WTC11 (cell line): ENCODE measurements at places on chromosomes 16 and 17.

- no peak for DNase-seq
Measured at GRCh38 chr16:22901563-22901962, 87.6 kb downstream of the HS3ST2 start.

DNA sequence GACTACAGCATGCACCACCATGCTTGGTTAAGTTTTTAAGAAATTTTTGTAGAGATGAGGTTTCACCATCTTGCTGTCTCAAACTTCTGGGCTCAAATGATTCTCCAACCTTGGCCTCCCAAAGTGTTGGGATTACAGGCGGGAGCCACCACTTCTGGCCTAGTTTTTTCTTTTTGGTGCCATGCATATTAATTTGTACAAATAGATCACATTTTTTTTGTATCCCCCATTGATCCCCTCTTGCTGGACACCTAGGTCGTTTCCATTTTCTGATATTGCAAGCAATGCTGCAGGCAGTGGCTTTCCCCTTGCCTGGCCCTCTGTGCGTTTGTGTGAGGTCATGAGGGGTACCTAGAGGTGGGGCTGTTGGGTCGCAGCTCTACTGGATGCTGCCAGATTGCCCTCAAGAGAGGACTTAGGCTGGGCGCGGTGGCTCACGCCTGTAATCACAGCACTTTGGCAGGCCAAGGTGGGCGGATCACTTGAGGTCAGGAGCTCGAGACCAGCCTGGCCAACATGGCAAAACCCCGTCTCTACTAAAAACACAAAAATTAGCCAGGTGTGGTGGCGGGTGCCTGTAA lies 23.8 kb downstream of the RAP1GAP2 start:
- no peak for DNase-seq

DNA sequence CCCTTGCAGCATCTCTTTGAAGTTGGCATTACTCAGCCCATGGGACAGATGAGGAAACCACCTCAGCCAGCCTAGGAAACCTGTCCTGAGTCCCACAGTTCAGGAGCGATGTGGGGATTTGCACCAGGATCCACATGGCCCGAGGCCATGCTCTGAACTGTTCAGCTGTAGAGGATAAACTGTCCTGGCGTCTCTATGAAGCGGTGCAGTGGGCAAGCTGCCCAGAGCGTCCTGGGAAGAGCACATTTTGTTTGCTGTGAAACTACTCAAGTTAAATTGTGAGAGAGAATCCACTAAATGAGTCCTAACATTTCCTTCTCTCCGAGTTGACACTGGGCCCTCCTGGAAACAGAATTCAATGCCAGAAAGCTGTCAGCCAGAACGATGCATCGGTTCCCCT lies 276.6 kb upstream of the TNRC6C start:
- DNase-seq, result no peak

- no peak for DNase-seq
Measured at GRCh38 chr17:76982408-76983074, 114.3 kb downstream of the MGAT5B start.

DNA sequence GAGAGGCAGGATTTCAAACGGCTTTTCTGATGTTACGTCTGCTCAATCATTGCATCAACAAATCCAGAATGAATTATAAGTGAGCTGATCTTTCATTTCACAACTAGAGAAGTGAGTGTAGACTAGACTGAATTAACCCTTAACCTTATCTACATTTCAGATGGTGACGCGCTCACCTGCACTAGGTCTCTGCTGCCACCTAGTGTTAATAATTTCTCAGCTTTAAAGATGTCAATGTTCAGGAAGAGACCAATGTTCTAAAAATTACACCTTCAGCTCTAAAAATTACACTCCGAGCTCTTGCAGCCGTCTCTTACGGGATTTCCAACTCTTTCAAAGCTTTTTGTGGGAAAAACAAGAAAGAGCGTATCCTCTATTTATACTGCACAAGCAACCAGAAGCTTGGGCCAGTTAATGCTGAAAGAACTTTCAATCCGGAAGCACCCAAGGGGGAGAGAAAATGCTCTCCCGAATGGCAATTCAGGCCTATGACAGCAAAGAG lies 88.2 kb upstream of the FA2H start:
- DNase-seq, result no peak

- no peak for DNase-seq
Measured at GRCh38 chr16:78552106-78552675, 452.7 kb downstream of the WWOX start.

DNA sequence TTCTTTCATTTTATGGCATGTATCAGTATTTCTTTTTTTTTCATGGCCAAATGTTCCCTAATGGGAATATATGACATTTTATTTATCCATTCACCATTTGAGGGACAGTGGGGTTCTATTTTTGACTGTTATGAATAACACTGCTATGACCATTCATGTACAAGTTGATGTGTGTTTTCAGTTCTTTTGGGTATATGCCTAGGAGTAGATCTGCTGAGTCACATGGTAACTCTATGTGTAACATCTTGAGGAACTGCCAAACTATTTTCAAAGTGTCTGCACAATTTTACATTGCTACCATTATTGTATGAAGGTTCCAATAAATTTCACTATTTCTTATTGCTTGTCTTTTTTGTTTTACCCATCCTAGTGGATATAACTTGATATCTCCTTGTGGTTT lies 223.0 kb downstream of the TANC2 start:
- DNase-seq, result no peak

- DNase-seq, result no peak
Measured at GRCh38 chr17:82303944-82304808, 13.2 kb downstream of the CD7 start.

GRCh38 chr17:76547183-76547641 lies 7.4 kb downstream of the PRCD start:
- peak; percentile 67 for DNase-seq

DNA sequence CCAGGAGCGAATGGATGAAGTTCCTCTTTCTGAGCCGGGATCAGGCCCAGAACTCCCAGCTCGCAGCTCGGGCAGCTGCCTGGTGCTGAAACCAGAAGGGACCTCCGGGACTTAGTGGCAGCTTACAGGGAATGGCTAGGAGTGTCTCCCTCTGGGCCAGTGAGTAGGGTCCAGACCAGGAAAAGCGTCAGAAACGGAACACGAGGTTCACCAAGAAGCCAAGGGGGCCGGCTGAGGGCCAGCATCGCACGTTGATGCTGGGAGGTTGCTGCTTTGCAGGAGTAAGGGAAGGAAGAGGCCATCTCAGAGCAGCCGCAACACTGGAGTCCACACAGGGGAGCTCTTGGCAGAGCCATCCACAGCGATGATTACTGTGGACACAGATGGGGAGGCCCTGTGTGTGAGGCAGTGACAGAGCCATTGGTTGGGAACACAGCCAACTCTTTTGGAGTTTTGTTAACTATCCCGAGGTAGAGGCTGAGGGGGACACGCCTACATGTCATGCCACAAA lies 74.0 kb upstream of the CREBBP start:
- DNase-seq, result no peak

- no peak for DNase-seq
Measured at GRCh38 chr16:65509172-65509571, 387.3 kb upstream of the CDH11 start.

DNA sequence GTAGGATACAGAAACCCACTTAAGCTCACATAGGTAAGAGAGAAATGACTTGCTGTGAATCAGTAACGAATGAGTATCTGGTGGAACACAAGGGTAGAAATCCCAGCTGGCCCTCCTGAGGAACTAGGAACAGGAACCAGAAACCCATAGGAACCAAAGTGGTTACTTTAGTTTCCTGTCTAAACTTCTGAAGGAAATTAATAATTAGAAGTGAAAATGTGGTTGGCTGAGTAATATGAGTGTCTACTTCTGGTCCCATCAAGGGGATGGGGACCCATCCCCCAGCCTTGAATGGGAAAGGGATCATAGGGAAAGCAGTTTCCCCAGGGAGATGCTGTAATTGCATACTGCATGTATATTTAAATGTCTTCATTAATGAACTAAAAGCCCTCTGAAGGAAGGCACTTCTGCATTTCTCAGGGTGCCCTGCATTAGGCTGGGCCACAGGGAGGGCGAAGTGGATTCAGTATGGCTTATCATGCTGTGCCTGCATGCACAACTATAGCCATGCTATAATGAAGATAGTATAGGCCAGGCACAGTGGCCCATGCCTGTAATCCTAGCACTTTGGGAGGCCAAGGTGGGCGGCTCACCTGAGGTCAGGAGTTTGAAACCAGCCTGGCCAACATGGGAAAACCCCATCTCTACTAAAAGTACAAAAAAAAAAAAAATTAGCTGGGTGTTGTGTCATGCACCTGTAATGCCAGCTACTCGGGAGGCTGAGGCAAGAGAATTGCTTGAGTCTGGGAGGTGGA lies 45.6 kb downstream of the CYB5B start:
- no peak for DNase-seq

GRCh38 chr17:47810200-47810821 lies 11.3 kb downstream of the OSBPL7 start:
- DNase-seq, result peak; percentile 55

DNA sequence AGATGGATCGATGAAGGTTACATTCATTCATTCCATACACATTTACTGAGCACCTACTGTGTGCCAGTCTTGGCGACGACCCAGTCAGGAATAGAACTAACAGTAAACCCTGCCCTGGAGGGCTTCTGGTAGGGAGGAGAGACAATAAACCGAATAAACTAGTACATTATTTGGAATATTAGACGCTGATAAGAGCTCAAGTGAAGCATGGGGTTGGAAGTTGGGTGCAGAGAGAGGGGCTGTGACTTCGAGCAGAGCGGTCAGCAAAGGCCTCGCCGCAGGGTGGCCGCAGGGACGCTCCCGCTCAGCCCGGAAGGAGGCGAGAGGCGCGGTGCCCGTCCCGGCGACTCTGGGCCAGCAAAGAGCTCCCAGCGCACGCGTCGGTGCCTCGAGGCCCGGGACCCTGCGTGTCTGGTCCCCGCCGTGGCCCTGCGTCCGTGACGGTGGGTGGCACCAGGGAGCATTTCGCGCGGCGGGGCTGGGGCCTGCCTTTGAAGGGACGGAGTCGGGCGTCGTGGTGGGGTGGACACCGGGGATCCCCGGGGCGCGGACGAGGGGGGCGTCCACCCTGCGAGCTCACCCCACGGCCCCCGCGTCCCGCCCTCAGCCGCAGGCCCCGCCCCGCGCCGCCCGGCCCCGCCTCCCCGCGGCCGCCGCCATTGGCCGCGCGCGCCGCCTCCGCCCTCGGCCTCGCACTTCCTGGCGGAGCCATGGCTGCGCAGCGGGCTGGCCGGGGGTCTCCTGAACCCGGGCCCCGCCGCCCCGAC lies at the start of gene KLHL36:
Gene KLHL36, plus strand, starts transcription at position 684 of the 767 bp plus-strand sequence. CDS start 2,357 bp downstream, outside the sequence.
- DNase-seq, result no peak

DNA sequence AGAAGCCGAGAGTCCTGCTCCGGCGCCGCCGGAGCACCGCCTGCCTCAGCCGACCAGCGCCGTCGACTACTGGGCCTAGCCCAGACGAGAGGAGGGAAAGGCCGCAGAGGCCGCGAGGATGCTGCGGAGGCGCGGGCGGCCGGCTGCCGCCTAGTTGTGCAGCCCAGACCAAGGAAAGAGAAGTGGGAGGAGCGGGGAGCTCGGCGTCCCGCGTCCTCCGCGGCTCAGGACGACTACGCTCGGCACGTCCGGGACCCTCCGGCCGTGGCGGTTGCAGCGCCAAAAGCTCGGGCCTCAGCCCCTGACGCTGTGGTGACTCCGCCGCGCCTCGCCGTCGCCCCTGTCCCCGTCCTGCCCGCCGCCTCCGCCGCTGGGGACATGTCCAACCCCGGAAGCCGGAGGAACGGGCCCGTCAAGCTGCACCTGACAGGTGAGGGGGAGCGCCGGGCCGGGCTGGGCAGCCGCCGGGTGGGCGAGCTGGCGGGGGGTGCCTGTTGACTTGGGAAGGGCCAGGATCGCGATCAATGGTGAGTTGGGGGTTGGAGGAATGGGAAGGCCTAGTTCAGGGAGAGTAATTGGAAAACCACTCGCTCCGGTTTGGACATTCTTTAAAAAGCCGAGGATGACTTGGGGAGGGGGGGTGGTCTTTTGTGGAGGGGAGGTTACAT lies 37.7 kb downstream of the RNF135 start:
- peak; percentile 78 for DNase-seq

GRCh38 chr17:72110231-72110941 lies 10.4 kb upstream of the SOX9 start:
- no peak for DNase-seq
